CD4-positive, alpha-beta T cell treated with Interleukin-17A for 1 hour (primary cell): ENCODE measurements at places on chromosomes 5 and 9.

DNA sequence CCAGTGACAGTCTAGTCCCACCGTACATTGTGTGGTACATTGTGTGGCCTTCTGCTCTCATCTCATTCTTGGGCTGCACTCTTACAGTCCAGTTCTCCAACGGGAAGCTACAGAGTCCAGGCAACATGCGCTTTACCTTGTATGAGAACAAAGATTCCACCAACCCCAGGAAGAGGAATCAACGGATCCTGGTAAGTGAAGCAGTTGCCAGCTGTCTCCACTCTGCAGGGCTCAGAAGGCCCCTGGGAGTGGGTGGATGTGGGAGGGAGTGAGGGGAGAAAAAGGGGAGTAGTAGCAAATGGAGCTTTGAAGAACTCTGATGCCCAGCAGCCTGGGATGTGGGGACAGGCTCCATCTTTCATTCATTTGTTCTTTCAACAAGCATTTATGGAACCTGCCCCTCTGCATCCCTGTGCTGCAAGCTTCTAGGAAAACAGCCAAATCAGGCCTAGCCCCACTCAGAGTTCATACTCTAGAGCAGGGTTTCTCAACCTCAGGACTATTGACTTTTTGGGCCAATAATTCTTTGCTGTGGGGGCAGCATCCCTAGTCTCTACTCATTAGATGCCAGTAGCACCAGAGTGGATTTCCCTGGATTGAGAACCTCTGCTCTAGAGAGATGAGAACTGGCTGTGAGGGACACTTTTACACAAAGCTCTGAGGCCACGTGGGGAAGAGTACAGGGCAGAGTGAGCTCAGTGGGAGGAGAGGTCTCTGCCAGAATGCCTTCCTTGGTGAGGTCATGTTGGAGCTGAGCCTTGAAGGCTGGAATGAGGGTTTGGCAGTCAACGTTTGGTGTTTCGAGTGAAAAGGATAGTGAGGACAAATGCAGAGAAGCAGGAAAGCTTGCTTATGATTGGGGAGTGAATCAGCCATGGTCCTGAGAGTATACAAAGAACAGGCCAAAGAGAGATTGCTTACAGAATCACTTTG is 1.1 kb downstream of the POLR1E start:
- no peak for DNase-seq

DNA sequence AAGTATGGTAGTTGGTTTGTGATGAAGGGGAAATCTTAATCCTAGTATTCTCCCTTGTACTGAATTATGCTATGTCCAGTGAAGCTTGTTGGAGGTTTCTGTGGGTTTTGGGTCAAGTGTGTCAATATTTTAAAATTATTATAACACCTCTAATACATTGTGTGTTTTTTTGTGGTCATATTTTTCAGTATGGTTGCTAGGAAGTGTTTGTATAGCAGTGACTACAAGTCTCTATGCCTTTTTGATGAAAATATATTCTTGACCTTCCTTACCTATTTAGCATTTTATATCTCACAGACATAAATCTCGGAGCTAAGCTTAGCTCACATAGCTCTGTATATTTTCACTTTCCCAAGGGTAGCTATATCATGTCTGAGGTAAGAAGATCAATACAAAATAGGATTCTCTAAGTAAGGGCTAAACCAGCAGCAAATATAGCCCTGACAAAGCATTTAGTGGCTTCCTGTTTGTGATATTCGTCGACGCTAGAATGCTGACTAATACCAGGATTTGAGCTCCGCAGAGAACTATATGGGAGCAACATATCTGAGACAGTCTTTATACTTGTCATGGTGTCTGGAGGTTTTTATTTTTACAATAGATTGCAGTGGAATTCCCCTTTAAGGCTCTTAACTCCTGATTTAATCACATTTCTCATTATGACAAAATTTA is 82.3 kb downstream of the MACIR start:
- no peak for DNase-seq

DNA sequence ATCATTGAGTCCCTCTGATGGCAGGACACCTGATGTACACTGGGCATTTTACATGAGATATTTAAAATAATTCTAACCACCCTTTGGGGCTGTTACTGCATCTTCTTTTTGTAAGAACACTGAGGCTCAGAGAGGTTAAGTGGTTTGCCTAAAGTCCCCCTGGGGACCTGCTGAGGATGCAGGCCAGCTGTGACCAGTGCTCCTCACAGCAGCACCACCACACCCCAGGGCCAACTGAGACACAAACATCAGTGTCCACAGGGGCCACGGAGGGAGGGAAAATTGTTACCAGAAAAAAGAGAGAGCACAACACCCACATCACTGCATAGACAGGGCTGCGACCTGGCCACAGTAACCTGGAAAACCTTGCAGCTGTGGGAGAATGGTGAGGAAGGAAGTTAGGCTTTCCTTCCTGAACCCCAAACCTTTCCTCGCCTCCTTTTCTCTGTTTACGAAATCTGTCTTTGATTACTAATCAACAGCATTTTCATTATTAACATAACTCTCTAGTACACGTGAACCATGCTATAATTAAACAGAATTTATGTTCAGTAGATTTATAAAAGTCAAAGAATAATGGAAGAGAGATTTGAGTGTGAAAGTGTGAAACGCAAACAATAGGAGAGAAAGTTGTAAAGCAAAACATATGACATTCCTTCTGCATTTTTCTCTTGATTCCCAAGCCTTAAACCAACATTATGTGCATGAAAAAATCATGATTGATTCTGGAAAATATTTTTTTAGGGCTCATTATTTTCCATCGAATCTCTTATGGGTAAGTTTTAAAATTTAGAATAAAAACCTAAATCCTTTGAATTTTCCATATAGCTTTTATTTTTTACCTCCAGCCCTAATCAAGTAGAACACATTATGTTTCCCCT is 228.1 kb upstream of the DAPK1 start:
- no peak for DNase-seq

GRCh38 chr9:88811511-88811910 is 179.8 kb upstream of the S1PR3 start:
- no peak for DNase-seq

DNA sequence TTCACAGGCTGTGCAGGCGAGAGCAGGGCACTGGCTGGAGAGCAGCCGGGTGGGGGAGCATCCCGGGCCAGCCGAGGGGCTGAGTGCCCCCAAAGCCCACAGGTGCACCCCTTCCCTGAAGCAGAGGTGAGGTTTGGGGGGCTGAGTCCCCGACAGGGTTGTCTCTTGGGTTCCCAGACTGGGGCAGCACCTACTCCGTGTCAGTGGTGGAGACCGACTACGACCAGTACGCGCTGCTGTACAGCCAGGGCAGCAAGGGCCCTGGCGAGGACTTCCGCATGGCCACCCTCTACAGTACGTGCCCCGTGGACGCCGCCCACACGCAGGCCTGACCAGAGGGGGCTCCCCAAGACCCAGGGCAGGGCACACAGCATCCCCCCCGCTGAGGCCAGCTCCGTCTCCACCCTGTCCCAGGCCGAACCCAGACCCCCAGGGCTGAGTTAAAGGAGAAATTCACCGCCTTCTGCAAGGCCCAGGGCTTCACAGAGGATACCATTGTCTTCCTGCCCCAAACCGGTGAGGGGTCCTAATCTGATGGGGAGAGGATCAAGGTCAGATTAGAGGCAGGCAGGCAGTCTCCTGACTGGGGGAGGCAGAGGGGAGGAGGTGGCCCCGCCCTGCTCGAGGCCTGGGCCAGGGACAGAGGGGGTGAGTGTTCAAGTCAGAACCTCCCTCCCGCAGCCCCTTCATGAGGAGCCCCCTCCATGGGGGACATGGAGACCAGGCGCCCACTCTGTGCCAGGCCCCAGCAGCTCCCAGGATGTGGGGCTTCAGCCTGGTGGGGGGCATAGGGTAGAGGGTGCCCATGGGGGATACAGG is 2.7 kb downstream of the PTGDS start:
- DNase-seq = no peak

DNA sequence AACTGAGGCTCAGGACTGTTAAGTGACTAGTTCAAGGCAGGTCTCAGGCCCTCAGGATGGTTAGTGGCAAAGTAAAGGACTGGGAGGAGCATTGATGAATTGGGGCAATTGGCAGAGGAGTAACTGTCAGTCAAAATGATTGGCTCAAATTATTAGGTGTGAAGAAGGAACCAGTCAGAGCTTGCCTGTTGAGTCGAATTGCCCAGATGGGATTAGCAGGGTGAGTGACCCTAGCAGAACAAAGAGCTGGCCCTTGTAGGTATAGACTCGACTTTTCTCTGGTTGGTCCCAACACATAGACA is 2.6 kb upstream of the NSD1 start:
- DNase-seq = no peak

DNA sequence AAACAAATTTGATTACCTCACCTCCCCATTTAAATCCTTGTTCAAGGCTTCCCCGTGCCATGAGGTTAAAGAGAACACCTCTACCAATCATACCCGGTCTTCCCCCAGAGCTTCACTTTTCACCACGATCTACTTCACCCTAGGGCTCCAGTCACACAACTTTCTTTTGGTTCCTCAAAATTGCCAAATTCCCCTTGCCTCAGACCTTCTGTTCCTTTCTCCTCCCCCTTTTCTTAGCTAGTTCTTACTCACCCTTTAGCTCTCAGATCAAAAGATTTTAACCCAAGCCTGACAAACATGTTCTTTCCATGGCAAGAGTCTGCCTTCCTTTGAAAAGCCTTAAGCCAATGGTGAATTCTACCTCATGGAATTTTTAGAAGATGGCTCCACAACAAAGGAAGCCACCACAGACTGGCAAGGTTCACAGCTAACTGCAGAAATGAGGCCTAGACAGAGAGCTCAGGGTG is 56.7 kb downstream of the MAPKAP1 start:
- peak; percentile 28 for DNase-seq

- DNase-seq = no peak
Measured at GRCh38 chr5:143025971-143026370, 255.8 kb downstream of the ARHGAP26 start.

DNA sequence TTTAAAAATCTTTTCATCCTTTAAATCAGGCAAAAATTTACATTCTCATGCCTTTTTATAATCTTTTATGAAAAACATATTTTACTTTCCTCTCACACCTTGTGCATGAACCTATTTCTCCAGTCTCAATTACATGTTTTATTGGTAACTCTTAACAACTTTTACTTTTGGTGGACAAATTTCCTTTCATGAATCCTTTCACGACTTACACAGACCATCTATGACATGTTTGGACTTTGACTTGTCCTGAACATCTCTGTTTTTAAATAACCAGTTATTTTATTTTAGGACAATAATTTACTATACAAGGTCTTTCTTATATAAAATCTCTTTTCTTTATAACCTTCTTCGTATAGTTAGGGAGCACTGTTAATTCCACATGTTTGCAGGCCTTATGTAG is 26.5 kb upstream of the MTMR12 start:
- DNase-seq = no peak

GRCh38 chr9:92706218-92706940 is 36.4 kb upstream of the IPPK start:
- DNase-seq = peak; percentile 56

GRCh38 chr9:132671620-132672412 is 1.6 kb downstream of the GTF3C4 start:
- no peak for DNase-seq

- DNase-seq = no peak
Measured at GRCh38 chr5:77250021-77250420, 39.5 kb downstream of the PDE8B start.

GRCh38 chr5:133141746-133142145 is 89.9 kb downstream of the HSPA4 start:
- DNase-seq = no peak

GRCh38 chr9:136544964-136545691 is 720 bp downstream of the NOTCH1 start:
- peak; percentile 69 for DNase-seq

DNA sequence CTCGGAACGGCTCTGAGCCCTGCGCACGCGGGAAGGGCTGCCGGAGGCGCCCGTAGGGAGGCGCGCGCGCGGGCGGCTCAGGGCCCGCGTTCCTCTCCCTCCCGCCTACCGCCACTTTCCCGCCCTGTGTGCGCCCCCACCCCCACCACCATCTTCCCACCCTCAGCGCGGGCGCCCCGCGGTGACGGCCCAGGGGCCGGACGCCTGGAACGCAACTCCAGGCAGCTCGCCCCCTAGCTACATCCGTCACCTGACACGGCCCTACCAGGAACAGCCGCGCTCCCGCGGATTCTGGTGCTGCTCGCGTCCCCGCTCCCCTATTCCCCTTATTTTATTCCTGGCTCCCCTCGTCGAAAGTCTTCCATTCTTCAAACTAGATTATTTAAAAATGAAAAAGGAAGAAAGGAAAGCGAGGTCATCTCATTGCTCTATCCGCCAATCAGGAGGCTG is at the start of gene CDKN2B-AS1:
Gene CDKN2B-AS1 (plus strand): TSS at position 236 of the 450 bp plus-strand sequence.
- DNase-seq = peak; percentile 62

- no peak for DNase-seq
Measured at GRCh38 chr5:31573494-31574142, 41.5 kb downstream of the C5orf22 start.

DNA sequence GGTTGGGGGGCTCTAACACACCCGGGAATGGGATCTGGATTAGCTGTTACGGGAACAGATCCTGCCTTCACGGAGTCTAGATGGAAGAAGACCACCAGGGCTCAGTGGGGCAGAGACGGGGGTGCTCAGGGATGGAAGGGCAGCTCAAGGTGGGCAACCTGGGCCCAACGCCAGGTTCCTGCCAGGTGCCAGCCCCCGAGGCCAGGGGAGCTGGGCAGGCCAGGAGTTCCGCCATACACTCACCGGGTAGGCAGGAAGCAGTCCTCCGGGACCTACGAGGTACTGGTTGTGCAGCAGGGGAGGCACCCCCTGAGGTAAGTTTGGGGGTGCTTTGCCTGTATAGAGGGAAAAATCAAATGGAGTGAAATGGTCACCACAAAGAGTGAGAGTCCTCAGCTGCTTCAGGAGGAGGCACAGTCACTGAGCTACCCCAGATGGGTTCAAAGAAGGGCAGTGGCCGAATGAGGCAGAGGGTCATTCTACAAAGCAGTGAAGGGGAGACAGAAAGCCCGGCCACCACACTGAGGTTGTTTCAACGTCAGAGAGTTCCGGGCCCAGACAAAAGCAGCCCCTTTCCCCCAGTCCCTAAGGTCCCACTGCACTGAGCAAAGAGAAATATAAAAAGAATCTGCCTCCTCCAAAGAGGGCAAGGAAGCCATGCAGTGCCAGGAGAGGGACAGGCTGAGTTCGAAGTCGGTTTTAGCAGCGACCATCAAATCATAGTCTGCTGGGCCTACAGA is 110.0 kb downstream of the UBE2R2 start:
- no peak for DNase-seq

DNA sequence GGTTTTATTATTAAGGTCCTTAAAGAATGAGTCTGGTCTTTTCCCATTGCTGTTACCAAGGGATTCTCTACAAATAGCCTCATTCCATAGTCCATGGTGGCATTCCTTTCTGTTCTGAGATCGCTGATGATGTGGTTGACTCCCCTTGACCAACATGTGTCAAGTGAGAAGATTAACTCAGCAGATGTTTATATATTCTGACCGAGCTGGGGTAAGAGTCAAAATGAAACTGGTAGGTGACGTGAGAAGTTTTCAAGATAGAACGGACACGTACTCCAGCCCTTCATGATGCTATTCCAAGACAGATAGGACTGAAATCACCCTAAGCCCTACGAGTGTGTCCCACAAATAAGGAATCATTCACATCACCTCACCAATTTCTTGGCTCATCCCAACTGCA is 155.5 kb upstream of the WWC1 start:
- DNase-seq = no peak
